ENCODE measurements at places on chromosomes 7 and 10.

DNA sequence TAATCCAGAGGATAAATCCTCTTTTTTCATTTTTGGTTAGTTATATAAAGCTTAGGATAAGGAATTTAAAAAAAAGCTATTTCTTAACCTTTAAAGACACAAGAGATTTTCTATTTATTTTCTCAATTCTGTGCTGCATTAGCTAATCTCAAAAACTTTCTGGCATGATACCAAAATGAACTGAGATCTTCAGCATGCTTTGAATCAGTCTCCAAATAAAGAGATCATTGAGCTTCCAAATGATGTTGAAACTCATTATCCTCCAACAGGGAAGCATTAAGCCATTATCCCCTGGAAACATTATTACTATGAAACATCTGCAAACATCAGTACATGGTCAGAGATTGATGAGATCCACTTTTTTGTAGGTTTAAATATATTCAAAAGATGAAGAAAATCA, 350.3 kb upstream of the TEX47 start:
- DNase-seq = no peak

- no peak for DNase-seq
Measured at GRCh38 chr7:252216-252965, 37.6 kb upstream of the FOXL3 start.

DNA sequence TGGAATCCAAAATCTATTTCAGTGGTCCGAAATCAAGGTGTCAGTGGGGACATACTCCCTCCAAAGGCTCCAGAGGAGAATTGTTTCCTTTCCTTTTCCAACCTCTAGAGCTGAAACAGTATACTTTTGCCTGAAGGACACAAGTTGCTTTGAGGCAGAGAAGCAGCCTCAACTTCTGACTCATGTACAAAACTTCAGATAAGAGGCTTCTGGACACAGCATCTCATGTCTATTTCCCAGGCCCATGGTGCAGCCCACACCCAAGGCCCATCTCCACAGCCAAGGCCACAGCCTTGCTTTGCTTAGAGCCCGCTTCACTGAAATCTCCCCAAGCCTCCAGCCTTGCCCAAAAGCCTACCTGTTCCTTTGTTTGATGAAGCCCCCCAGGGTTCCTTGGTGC, 68.9 kb downstream of the ZNF467 start:
- no peak for DNase-seq

DNA sequence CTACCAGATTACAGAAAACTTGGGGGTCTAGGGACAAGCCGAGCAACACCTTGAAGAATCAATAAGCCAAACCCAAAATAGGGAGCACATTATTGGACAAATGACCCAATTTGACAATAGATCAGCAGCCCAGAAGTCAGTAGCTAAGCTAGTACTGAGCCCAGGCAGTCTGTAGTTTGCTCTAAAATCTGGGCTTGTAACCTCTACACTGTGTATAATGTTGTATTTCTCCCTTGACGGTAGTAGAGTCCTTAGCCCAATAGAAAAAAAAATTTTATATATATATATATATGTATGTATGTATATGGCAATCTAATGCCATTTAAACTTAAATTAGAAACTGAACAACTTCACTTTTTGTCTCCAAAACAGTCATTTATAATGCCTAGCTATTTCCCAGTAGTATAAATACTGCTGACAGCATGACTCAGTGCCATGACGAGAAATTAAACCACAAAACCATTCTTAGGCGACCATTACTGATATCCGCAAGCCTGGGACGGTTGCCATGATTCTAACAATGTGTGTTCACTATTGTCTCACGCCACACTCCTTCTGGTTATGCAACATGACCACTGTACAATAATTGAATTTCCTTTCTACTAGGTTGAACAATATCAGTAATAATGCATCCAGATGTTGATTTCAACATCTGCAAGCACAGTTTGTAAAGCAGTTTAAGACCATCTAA, 110.5 kb downstream of the IPMK start:
- DNase-seq = no peak

DNA sequence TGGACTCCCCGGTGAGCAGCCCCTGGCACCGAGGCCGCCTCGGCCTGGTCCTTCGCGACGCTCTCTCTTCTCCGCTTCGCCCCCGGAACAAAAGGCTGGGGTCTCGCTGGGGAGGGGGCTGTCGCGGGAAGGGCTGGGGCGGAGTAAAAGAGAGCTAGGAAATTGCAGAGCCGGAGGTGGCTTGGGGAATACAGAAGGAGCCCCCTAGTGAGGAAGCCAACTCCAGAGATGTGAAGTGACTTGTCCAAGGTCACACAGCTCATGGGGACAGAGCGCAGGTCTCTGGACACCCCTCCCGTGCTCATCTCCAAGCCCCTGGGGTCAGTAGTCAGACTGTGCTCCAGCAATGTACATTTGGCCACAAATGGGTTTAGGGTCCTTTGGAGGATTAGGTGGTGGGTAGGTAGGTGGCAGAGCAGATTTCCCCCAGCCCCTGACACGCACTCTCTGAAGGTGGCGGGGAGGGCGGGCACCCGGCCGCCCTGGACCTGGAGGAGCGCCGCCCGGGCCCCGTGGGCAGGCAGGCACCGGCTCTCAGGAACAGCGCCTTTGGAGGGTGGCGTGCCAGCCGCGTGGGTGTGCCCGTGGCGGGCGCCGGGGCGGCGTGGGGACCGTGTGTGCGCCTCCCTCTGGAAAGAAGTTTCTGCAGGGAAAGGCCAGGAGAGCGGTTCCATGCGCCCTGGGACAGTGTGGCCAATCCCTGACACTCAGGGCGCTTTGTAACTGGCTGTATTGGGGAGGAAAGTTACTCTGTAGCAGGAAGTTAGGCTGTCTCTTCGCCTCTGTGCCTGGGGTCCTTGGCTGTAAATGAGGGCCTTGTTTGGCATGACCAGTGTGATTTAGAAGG, 910 bp downstream of the WIPF3 start:
- DNase-seq = no peak

- DNase-seq = no peak
Measured at GRCh38 chr10:128167926-128168520, 41.8 kb upstream of the MKI67 start.

DNA sequence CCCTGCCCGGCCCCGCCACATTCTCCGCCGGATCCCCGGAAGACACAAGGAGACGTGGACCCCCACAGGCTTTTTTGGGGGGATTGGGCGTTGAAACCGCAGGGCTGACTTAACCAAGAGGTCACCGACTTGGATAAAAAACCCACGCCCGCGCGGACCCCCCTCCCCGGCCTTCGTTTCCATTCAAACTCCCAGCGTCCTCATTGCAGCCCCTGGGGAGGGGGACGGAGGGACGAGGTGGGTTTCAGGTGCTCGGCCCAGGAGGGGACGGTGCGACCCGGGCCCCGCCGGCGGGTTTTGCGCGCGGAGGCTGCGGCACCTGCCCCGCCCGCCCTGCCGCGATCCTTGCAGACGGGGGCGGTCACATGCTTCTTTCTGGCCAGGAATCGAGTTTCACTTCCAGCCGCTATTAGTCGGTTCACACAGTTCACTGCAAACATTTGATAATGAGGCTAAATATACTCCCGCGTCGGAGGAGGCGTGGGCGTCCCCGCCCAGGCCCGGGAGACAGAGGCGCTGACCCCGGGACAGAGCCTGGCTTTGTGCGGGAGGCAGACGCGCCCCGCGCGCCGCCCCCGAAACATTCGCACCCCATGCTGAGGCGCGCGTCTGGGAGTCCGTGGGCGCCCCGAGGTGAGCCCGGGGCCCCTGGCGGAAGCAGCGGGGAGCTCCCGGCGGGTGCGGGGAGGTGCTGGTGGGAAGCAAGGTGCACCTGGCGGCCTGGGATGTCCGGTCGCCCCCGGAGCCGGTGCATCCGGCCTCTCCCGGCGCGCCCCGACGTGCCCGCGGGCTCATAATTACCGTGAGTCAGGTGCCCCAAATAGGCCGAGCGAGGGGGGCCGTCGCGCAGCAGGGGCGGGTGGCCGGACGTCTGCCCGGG, 2.7 kb upstream of the PDGFA start:
- peak; percentile 14 for DNase-seq

- DNase-seq = no peak
Measured at GRCh38 chr7:118731854-118732253, 507.4 kb downstream of the ANKRD7 start.

Data from CD4-positive, alpha-beta T cell treated with Interferon gamma for 1 hour (primary cell).